SJSA1 (cell line): ENCODE measurements at places on chromosomes 1 and 21. TPM values are rescaled to one million over a fixed set of nuclear protein-coding genes. Genes with fewer than 3 reads are reported as not detected.

LRRC39 gene
- total RNA-seq = 0.13 TPM in 1 of 2 replicates, not detected in the other

RBM8A gene
- 285 and 828 TPM in 2 replicates for total RNA-seq

DENND2C gene
- total RNA-seq = 1.5 TPM in 2 replicates

MNDA gene
- not detected in 2 replicates for total RNA-seq

FAM151A gene
- not detected in 2 replicates for total RNA-seq

CHIA gene
- not detected in 2 replicates for total RNA-seq

CACYBP gene
- 376 and 566 TPM in 2 replicates for total RNA-seq

- DNase-seq = peak; percentile 60
Measured at GRCh38 chr1:181113059-181113641, 24.6 kb downstream of the IER5 start.

DNA sequence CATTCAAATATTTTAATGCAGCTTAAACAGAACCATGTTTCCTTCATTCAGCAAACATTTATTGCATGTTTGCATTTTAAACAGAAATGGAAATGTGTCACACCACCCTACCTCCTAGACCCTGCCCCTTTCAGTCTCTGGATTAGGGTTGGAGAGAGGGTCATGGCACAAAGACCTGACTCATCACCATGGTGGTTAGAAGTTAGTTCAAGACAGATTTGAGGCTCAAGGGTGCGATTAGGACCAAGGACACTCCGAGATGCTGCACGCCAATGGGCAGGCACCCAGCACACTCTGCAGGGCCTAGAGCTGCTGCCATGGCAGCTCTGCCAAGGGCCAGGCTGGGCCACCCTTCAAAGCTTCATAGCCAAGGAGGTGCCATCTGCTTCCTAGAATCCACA is 86.9 kb downstream of the NAV1 start:
- no peak for DNase-seq

DNA sequence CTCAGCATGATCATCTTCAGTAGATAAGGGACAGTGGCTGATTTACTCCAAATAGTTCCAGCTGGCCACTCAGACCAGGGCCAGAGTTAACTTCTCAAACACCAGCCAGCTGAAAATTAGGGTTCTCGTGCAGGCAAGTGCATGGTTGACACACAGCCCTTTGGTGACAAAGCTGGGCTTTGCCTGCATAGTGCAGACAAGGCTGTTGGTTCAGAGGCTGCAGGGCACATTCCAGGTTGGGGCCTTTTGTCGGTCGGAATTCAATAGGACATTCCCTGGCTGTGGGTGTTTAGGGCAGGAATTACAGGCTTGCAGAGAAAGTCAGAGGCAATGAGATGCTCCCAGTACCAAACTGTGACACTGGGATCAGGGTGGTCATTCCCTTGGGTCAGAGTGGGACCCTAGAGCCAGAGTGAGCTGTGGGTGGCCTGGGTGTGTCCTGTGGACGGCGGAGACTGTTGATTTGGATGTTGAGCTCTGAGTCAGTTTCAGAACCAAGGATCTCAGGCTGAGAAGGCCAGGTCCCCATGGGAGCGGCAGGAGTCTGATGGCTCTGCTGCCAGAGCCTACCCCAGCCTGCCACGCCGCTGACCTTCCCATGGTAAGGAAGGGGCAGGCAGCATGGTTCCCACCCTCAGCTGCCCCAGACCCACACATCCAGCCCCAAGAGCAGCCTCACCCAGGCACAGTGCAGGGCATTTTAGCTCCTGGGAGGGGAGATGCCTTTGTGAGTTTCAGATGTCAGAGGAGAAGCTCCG is 56.2 kb downstream of the STUM start:
- peak; percentile 54 for DNase-seq

DNA sequence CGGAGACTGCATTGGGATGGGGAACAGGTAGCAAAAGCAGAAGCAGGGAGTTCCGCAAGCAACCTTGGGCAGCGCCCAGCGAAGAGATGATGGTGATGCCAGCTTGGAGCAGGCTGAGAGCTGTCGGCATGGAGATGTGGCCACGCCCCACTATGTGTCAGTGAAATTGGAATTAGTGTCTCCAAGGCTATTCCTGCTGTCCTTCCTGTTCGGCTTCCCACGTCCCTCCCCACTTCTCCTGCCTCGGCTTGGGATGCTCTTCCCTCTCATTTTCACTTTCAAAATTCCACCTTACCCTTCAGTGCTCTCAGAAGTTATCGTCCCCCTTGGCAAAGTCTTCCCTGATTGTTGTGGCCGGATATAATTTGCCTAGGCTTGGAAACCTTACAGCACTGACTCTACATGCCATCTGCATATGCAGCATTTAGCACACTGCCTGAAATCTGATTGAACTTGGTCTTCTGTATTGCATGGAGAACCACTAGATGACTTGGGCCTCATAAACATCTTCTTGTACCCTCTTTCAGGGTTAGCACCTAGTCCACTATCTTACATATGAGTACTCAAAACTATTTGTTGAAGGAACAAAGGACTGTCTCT is 270.7 kb upstream of the RUNX1 start:
- no peak for DNase-seq

DNA sequence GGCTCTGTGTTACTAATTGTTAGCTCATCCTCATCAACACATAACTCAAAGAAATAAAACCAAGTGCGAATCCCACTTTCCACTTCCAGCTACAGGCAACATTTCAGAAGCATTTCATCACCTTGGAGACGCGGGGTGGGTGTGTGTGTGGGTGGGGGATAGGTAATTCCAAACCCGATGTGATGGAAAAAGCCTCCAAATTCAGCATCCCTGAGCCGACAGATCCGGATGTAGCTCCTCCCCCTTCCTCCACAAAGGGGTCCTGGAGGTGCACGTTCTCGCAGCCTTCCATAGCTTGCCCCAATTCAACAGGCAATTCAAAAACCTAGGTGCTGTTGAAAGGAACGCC is 486 bp downstream of the HSPA13 start:
- no peak for DNase-seq

GRCh38 chr1:223820971-223821370 is 24.8 kb downstream of the TP53BP2 start:
- DNase-seq = no peak

DNA sequence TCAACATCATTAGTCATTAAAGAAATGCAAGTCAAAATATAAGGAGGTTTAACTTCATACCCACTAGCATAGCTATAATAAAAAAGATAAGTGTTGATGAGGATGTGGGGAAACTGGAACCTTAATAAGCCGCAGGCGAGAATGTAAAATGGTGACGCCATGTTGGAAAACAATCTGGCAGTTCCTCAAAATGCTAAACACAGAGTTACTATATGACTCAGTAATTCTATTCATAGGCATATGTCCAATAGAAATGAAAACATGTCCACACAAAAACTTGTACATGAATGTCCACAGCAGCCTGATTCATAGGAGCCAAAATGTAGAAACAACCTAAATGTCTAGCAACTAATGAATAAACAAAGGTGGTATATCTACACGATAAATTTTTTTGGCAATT is 23.2 kb downstream of the DDX59 start:
- no peak for DNase-seq

DNA sequence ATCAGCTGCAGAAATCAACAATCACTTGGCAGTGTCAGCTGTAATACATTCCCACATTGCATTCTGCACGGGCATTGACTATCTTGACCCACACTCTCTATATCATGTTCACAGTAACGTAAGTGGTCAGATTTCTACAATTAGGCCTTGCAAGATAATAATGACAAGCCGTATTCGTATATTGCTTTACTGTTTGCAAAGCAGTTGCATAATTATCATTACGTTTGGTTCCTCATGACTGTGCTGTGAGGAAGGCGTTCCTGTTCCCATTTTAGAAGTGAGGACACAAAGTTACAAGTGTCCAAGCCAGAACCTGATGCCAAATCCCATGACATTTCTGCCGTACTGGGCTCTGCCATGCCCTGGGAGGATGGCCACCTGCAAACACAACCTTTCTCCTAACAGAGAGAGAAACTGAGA is 53.5 kb upstream of the TARBP1 start:
- DNase-seq = no peak

- no peak for DNase-seq
Measured at GRCh38 chr1:200496937-200497336, 87.1 kb upstream of the ZNF281 start.

GRCh38 chr1:225911191-225912130 is 12.6 kb downstream of the PYCR2 start:
- DNase-seq = peak; percentile 61

GRCh38 chr1:182644886-182645285 is 39.5 kb downstream of the RGS8 start:
- DNase-seq = no peak

DNA sequence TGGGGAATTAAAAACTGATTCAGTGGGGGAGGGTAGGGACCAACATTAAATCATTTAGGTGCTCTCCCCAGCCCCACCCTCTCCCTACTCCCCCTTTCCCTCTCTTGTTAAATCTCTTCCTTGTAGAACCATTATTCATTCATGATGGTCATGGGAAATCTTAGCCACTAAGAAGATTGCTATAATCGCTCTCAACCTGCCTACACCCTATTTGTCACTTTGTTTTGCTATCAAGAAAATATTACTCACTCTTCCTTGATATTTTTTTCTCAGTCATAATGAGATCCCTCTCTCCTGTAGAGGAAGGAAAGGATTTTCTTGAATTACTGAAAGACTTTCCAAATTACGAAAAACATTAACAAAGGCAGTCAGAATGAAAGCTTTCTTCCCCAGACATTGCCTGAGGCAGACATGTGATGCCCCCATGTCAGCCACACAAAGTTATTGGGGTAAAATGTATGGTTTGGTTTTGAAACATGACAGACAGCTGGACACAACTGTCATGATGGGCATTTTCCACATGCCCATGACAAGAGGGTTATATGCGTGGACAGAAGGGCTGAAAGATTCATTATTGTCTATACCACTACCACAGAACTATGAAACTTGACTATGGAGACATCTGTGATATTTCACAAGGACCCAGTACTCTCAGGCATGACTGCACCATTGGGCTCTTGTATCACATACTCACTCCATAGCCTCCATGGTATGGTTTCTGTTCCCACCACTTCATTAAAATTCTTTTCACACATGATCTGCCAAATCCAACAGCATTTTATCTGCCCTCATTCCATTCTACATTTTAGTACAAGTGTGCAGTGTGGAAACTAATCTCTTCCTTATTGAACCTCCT is 420.1 kb downstream of the DISC1 start:
- no peak for DNase-seq

DNA sequence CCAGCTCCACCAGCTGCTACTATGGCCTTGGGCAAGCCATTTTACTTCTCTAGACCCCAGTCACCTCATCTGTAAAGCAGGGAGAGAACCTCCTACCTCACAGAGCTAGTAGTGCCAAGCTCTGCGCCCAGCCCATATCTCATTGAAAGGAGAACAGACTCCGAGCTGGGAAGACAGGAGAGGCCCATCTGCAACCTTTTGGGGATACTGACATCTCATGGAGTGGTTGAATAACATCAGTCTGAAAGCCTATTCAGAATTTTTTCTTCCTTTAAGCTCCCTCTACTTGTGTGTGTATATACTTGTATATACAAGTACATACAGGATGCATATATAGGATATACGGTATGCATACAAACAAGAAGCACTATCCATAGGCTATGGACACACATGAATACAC is 279.5 kb upstream of the POU3F1 start:
- no peak for DNase-seq

DNA sequence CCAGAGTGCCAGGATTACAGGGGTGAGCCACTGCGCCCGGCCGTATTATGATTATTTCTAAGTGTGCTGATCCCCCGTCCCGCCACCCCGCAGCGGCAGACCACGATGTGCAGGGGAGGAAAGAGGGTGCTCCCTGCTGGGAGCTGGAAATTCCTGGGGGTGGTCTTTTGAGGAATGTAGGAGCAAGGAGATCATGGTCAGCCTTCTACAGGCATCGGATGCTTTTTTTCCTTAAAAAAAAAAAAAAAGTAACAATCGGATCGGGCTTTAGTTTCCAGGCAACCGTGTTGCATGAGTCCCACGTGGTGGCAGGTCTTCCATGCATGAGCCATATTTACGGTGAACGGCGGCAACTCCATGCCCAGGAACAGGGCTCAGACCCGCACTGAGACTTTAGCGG is 74.2 kb upstream of the COX20 start:
- no peak for DNase-seq

GRCh38 chr1:109640285-109640865 is 15.5 kb upstream of the GSTM4 start:
- peak; percentile 50 for DNase-seq

DNA sequence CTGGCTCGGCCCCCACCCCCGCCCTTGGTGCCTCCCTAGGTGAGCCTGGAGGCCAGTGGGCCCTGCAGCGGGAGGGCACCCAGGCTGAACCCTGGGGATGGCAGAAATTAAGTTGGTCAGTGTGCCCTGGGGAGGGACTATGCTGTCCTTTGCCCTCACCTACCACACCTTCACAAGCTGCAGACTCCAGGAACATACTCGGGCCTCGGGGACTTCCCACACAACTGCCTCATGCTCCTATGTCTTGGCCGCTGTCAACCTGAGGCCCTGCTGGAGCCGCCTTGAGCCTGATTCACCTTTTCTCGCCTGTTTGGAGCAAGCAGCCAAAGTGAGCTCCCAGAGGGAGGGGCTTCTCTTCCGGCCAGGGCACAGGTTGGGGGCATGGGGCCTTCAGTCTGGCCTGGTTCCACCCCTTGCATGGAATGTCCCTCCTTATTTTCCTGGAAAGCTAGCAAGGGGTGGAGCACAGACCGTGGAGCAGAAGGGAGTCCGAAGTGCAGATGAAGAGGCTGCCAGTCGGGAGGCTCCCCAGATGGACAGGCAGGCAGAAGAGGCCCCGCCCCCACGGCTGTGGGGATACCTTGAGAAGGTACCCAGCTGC is 24.7 kb downstream of the KNCN start:
- DNase-seq = no peak

DNA sequence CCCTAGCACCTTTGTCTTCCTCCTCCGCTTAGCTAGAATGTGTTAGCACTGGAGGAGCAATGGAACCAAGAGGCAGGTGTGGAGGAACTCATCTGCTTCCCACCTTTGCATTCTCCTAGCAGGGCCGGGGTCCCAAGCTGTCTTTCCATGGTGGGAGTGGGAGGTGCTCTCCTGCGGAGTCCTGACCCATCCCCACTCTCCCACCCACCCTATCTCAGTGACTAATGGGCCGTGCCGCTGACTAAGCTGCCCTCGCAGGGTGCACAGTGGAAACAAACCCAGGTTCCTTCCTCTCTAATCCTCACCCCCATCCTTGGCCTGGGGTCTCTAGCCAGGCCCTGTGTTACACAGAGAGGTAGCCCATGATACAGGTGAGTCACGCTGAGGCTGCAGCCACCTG is 177.5 kb downstream of the HIVEP3 start:
- no peak for DNase-seq
